ENCODE measurements at places on chromosomes 12 and 14.

GRCh38 chr12:98405805-98406366, 109.5 kb upstream of the TMPO start:
- no peak for DNase-seq

- peak; percentile 67 for DNase-seq
Observed at GRCh38 chr12:104049278-104049902, 597 bp downstream of the GLT8D2 start.

DNA sequence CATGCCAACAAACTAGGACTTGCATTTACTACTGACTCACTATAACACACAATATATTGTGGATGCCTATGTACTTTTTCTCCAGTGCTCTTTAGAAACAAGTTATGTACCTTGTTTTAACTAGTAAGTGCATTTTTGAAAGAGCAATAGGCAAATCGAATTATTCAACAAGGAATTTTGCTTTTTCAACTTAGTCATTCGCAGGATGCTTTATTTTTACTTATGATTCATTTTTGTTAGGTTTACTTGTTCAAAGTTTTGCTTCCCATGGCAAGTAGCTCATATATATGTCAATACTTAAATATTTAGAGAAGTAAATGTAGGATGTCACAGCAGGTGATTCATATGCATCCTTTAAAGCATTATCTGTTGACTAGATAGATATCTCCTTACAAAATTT, 149.8 kb downstream of the PELI2 start:
- DNase-seq, result no peak

GRCh38 chr12:104519190-104520019, 62.7 kb downstream of the CHST11 start:
- DNase-seq, result no peak

DNA sequence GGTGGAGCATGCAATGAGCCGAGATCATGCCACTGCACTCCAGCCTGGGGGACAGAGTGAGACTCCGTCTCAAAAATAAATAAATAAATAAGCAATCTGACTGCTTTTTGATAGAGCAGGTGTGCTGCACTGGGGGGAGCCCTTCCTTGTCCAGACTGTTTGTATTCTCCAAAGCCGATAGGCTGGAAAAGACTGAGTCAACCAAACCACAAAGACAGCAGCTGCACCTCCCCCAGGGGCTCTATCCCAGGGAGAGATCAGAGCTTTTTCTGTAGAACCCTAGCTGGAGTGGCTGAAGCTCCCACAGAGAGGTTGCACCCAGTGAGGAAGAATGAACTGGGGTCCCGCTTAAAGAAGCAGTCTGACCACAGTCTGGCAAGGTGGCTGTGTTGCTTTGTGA, 45.8 kb upstream of the LALBA start:
- no peak for DNase-seq

Measured in choroid plexus epithelial cell (primary cell).